Occipital lobe (tissue), 3 donors: ENCODE measurements at places on chromosomes 11 and 22. TPM values are rescaled to one million over a fixed set of nuclear protein-coding genes. Genes with fewer than 3 reads are reported as not detected.

DNA sequence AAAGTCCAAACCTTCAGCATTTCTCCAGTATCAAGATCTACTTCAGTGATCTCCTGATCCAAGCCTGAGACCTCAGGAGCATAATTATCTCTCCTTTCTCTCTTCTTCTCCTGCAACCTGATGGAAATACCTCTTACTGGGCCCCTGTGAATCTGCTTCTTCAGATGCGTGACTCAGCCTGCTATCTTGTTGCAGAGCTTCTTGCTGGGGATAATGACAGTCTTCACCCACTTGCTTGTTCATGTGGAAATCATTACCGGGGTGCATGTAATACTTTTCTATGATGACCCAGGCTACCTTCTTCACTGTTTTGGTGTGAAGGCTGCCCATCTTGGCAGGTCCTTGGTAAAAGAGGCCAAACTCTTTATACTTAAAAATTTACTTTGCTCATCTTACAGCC lies 140.0 kb upstream of the POU2AF2 start:
- no peak for DNase-seq

SUSD2 gene
- not detected for total RNA-seq

- no peak for DNase-seq
Measured at GRCh38 chr11:15367695-15368094, 253.0 kb downstream of the INSC start.

GSTT2B gene
- 4.1 TPM for total RNA-seq

GRCh38 chr11:110289472-110289871 lies 6.9 kb downstream of the RDX start:
- no peak for DNase-seq

- peak; percentile 79 for DNase-seq
Measured at GRCh38 chr11:117535201-117535849, 207.7 kb downstream of the CEP164 start.
